ENCODE measurements at places on chromosomes 6 and 20.

DNA sequence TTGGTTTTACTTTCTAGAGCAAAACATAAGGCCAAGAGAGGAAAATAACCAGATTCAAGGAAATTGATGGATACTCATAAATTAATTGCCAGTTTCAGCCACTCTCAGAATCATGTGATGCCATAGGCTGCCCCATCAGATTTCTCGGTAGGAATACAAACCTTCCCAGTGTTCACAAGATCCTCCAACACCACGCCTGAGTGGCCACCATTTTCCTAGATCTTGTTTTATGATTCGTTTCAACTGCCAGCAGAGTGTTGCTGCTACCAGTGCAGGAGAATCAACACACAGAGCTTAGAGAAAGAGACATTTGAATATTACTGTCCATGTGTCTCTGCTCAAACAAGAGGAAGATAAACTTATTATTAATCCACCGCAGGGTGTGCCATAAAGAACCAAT, 434.2 kb upstream of the CDH4 start:
- no peak for DNase-seq

GRCh38 chr20:31690124-31690666, 32.5 kb downstream of the BCL2L1 start:
- no peak for DNase-seq

DNA sequence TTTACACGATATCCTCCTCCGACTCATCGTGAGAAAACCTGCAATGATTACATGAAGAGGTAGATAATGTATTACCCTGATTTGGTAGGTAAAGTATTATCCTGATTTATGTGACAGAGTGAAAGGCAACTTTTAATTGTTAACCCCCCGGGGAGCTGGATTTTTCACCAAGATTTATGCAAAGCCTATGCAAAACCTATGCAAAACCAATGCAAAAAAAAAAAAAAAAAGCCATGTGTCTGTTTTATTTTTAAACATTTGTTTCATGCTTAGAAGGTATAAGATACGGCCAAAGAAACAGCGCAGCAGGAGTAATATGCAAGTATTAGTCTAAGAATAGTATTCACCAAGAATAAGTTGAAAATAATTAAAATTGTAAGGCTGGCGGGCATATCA, 109.9 kb downstream of the IPCEF1 start:
- DNase-seq, result no peak

- DNase-seq, result peak; percentile 3
These were observed 157.4 kb upstream of the PDE10A start for GRCh38 chr6:165820407-165820806.

DNA sequence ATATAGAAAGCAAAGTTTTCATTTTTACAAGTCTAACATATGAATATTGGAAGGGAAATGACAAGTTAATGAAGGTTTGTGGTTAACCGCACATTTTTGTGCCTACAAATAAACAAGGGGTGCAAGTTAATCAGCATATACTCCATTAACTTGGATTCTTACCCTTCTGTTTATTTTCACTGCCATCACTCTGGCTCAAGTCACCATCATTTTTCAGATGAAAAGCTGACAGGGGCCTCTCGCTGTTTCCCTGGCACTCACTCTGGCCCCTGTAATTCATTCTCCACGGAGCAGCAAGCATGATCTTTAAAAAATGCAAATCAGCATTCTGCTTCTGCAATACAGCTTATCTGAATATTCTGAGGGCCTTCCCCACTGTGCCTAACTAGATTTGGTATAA, 29.8 kb downstream of the APCDD1L start:
- DNase-seq, result peak; percentile 50

DNA sequence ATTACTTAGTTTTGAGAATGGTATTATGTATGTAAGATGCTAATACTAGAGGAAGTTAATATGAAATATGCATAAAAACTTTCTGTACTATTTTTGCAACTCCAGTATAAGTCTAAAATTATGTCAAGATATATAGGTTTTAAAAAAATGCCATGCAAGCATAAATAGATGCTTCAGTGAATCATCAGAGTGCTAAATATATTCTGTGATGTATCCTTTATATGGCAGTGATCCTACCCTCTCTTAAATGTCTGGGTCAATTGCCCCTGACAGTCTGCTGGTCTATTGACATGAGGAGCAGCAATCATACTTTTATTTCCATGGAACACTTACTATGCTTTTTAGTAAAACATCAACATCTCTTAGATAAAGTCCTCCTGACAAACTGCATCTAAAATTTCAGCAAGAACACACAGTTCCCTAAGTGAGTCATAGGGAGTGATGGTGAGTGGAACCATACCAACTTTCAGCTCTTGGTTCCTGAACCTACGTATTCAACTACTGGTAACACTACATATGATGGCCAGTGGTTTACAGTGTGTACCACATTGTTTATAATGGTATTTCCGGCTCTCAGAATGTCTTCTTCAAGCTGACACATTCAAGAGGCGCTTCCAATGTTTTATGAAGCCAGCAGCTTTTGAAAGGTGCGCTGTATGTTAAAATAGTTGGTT, 928.7 kb upstream of the GJE1 start:
- DNase-seq, result peak; percentile 9

- no peak for DNase-seq
These were observed 1262.5 kb upstream of the CITED2 start for GRCh38 chr6:140636908-140637402.

GRCh38 chr6:41457303-41457670, 88.9 kb upstream of the FOXP4 start:
- no peak for DNase-seq

- no peak for DNase-seq
These were observed 31.0 kb downstream of the OPRM1 start for GRCh38 chr6:154070041-154070440.

DNA sequence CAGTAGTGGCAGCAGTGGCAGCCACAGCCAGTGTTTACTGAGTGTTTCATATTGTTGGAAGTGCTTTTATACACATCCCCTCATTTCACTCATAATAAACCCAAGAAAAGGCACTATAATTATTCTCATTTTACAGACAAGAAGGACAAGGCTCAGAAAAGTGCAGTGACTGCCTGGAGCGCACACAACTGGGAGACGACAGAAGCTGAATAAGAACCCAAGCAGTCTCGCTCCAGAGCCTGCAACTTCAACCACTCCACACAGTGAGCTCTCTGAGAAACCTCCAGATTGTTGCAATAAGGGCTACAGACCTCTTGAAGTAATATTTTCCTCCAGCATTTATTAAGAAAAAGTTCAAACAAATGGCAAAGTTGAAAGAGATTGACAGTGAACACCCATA, 76.9 kb downstream of the PLCG1 start:
- no peak for DNase-seq

DNA sequence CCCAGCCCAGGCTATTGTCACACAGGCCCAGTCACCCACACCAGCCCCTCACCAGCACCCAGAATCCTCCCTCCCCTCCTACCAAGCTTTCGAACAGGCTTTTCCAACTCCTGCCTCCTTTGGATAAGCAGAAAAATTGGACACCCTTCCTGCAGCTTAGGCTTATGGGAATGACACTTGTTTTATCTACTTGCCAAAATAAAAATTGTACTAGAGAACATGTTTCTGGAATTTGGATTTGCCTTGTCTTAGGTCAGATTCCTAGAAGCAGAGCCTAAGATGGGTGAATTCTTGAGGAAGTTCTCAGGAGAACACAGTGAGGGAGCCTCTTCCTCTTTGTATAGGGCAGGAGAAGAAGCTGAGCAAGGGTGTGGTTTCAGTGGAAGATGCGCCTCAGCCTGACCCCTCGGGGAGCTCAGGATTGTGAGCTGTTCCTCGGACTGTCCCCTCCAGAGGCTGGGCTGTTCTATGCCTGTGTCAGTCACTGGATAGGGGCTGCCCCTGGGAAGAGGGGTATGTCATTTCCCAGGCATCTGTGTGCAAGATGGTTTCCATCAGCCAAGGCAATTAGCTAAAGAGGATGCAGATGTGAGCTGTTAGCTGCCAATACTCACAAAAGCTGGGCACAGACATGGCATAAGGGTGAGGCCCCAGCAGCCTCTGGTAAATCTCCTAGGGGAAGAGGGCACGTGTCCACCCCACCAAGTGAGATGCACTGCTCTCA, 33.9 kb downstream of the ITPR3 start:
- DNase-seq, result no peak

DNA sequence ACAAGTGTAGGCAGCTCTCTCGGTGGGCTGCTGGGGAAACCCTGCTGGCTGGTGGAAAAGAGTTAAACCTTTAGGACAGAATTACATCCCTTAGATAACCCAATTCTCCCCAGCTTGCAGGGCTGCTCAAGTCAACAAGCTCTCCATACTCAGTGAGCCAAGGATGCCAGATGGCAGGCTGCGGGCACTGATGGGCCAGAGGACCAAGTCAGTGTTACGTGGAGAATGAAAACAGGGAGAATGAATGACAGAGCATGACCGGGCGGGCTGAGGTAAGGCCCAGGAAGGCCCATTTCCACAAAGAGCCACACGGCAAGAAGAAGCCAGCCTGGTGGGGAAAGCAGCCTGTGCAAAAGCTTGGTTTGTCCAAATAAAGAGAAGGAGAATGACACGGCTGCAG, 58.7 kb upstream of the CD93 start:
- no peak for DNase-seq

- no peak for DNase-seq
These were observed 138.3 kb downstream of the CDC5L start for GRCh38 chr6:44525761-44526351.

DNA sequence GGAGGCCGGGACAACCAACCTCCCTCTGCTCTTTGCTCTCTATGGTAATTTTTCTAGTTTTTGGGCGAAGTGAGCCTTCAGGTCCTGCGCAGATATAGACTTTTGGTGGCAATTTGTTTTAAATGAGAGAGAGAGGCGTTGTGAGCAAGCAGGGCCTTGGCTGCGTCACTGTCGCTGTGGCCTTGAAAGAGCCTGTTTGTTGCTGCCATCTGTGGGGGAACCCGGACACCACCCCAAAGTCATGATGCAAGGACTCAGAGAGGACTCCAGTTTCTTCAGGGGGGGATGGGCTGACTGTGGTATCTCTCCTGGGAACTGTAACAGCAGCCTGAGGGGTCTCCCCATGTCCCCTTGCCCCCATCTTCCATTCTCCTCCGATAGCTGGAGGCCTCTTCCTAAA, 462.7 kb upstream of the SULF2 start:
- no peak for DNase-seq

- DNase-seq, result no peak
These were observed 7.7 kb downstream of the PHIP start for GRCh38 chr6:79070206-79070825.

DNA sequence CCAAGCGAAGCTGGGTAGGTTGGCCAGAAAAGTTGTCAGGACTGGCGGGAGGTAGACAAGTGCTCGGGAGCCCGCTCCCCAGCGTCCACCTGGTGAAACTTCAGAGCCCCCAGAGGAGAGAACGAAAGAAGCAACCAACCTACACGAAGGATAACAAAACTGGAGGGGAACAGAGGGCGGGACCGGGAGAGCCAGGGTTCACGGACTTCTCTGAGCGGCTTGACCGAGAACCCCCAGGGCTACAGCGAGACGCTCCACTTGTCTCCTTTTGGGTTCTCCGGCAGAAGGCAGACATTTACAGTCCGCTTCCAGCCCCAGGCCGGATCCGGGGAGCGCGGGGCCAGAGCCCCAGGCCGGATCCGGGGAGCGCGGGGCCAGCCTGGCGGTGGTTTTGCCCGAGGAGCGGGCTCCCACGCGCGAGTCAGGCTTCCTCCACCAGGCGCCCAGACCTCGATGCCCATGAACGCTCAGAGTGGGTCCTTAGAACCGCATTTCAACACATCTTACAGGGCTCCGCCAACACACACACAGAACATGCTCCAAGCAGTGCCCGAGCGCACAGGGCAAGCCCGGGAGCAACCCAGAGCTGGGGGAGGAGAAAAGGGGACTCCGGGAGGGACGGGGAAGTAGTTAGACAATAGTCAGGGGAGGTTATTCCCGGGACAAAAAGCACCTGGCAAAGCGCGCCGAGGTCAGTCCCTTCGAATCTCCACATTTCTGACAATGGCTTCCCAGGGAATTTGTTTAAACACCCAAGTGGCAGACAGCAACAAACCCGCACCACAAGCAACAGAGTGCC, 1.1 kb downstream of the PTPRK start:
- no peak for DNase-seq

GRCh38 chr6:116412270-116412669, 41.5 kb downstream of the DSE start:
- no peak for DNase-seq

GRCh38 chr20:38184101-38184500, 19.0 kb upstream of the TGM2 start:
- no peak for DNase-seq

DNA sequence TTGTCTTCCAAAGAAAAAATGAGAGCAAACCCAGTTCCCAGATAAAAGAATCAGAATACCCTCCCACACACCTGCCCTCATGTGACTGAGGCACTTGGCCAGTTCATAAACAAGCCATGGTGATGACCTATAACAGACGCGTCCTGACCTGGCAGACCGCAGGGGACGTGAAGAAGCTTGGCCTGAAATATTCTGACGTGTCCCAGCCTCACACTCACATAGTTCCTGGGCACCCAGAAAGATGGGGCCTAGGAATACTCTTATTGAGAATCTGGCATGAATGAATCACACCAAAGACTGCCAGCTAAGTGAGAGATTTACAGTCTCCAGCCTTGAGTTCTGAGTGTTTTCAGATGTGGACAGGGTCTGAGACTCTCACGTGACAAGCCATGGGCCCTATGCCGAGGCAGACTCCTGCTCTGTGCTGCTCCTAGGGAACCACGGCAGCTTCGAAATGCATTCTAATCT, 17.2 kb upstream of the MAP3K4 start:
- DNase-seq, result peak; percentile 49

GRCh38 chr6:57435475-57436160, 118.2 kb downstream of the PRIM2 start:
- DNase-seq, result no peak

DNA sequence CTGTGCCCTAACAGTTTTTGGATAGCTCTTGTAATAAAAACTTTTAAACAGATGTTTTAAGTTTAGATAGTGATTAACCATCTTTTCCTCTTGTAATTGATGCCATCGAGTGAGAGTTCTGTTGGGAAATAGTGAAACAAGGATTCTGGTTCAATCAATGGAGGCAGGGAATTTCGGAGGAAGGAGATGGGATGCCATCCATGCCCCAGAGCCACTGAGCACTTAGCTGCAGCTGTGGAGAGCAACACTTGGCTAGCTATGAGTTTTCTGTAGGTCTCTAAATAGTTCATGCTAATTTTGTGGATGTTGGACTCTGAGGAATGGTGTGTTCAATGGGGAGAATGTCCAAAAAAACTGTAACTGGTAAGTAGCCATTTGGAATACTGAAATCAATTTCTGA, 16.7 kb downstream of the CBFA2T2 start:
- no peak for DNase-seq

- DNase-seq, result no peak
These were observed 266.9 kb upstream of the CITED2 start for GRCh38 chr6:139641376-139641775.
